Stimulated activated CD4-positive, alpha-beta T cell treated with anti-CD3 and anti-CD28 coated beads, Interleukin-1b, Interleukin-23, amount 100 ng/mL, for 4 hours (primary cell): ENCODE measurements at places on chromosomes 13 and 19.
A peak's percentile ranks its signal among the peaks of the same experiment; 100 is the strongest.

- peak; percentile 54 for DNase-seq
Measured at GRCh38 chr19:23283925-23284324, 33.7 kb upstream of the ZNF724 start.

- DNase-seq: peak; percentile 80
Measured at GRCh38 chr19:6739390-6739882, at the start of gene TRIP10. TSS of gene TRIP10 (plus strand) at chr19:6739680. CDS start at chr19:6739762, 82 bp downstream.

- no peak for DNase-seq
Measured at GRCh38 chr19:45250216-45250831, 747 bp upstream of the MARK4 start.

GRCh38 chr13:103315711-103316110 lies 249.5 kb upstream of the SLC10A2 start:
- no peak for DNase-seq

GRCh38 chr13:106401081-106401480 lies 134.4 kb downstream of the EFNB2 start:
- DNase-seq: no peak

- no peak for DNase-seq
Measured at GRCh38 chr13:28505543-28506135, 10.7 kb upstream of the FLT1 start.

- DNase-seq: no peak
Measured at GRCh38 chr13:112851107-112852038, 117.6 kb upstream of the MCF2L start.
